ENCODE measurements at places on chromosomes 6 and 20.

DNA sequence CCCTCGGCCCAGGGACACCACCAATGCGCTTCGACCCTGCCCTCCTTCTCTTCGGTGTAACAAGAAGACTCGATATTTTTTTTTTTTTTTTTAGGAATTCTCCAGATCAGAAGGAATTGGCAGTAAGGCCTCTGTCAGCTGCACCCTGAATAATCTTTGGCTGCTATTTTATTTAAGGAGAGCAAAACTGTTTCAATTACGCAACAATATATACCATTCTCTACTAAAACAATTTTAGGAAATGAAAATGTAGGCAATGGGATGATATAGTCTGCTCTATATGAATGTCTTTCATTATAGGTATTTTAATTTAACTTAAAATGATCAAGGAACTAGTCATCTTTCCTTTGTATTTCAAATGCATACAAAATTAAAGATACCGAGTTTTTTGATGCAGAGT, 13.3 kb downstream of the ZCCHC3 start:
- DNase-seq = no peak

GRCh38 chr6:55668591-55668990, 89.6 kb upstream of the HMGCLL1 start:
- DNase-seq = no peak

GRCh38 chr6:101711518-101711917, 318.0 kb downstream of the GRIK2 start:
- DNase-seq = no peak

GRCh38 chr6:39930540-39930939, 3.7 kb downstream of the MOCS1 start:
- DNase-seq = no peak

- DNase-seq = peak; percentile 65
Measured at GRCh38 chr20:32574296-32575226, 10.6 kb downstream of the NOL4L start.

- DNase-seq = no peak
Measured at GRCh38 chr20:10520528-10520927, 85.4 kb downstream of the SLX4IP start.

DNA sequence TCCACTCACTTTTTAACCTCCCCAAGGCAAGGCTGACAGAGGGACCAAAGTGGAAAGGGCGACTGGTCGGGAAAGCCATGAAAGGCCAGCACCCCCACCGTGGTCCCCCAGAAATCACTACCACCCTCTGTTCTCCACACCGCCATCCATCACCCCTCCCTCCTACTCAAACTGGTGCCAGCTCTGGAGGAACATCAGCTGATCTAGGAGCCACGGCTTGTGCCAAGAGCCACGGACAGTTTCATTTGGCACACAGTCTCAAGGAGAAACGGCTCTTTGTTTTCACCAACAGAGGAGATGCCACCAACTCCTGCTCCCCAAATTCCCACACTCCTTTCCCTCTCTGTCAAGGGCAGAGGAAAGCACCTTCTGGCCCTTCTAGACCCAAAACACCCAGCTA, 26.0 kb downstream of the TBC1D7 start:
- no peak for DNase-seq

DNA sequence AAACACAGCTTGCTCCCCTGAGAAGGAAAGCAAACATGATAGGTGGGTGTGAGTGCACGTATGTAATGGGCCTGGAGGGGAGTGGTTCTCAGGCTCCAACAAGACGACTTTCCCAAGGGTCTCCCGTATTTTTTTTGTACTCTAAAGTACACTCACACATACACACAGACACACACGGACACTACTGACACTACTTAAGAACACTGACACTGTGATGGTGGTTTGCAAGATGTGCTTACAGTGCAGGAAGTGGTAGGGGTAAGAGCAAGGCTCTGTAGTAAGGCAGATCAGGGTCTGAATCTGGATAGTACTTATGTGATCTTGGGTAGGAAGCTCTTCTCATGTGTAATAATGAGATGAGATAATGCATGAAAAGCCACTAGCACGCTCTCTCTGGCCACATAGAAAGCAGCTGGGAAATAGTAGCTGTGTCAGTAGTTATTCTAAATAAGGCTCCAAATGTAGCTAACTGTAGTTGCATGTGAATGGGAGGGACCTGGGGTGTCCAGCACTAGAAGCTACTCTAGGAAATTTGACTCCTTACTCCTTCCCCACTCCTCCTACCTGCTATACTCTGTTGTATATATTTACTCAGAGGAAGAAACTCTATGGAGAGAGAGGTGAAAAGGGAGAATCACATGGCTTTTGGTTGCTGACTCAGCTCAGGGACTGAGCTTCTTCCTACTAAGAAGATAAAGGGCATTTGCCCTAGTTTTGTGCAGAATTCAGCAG, 8.4 kb upstream of the ZBTB24 start:
- DNase-seq = no peak

GRCh38 chr20:47489448-47489872, 12.2 kb upstream of the NCOA3 start:
- DNase-seq = no peak

- DNase-seq = no peak
Measured at GRCh38 chr20:57736738-57737347, 27.0 kb upstream of the PMEPA1 start.

DNA sequence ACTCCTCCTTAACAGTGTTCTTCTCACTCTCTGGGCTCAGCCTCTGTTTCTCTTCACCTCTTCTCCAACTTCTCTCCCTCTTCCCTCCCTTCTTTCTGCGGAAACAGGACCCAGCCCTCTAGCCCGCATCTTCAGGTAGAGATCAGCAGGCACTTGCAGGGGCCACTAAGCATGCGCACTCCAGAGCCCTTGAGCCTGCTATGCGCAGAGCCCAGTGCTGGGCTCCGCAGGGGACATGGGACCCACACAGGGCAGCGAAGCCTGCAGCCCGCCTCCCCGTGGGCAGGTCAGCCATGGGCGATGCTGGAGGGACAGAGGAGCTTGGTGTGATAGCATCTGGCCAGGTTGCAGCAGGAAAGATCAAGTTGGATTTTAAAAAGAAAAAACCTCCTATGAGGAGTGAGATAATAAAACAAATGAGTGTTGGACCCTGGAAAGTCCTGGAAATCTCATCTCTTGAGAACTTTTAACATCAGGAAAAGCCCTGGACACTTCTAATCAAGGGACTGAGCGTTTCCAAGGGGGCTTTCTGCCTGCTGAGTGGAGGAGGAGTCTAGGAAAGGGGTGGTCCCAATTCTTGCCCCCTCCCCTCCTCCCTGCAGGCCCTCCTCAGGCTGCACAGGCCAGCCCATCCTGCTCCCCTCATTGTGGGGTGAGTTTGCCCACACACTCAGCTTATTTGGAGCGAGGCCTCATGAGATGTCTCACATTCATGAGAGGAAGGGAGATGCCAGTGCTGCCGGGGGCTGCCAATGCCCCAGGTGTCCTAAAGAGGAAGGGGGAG, 71.9 kb downstream of the MDGA1 start:
- no peak for DNase-seq

GRCh38 chr6:137309078-137309762, 90.0 kb upstream of the IFNGR1 start:
- DNase-seq = peak; percentile 16

GRCh38 chr6:82602776-82603175, 239.2 kb downstream of the TPBG start:
- DNase-seq = no peak

DNA sequence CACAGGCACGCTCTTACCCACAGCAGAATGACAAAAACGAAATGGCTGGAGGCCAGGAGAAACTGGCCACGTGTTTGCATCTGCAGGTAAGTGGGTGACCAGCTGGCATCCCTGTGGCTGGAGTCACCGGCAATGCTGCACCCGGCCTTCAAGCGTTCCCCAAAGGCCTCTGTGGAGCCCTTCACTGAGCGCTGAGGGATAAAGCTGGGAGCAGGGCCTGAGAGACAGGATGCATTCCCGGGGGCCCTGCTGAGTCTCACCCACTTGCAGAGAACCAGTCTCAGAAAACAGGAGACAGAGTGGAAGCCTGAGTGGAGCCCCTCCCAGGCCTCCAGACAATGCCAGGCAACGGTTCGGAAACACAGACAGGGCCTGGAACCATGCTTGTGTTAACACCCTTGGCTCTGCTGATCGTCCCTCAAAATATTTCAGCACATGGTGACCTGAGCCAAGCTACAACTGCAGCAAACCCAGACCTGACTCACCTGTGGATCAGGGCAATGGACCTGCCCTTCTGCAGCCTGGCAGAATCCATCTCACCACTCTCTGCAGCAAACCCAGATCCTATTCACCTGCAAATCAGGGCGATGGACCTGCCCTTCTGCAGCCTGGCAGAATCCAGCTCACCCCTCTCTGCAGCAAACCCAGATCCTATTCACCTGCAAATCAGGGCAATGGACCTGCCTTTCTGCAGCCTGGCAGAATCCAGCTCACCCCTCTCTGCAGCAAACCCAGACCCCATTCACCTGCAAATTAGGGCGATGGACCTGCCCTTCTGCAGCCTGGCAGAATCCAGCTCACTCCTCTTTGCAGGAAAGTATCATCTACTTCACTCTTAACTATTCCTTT, 39.8 kb downstream of the TBXT start:
- DNase-seq = no peak

DNA sequence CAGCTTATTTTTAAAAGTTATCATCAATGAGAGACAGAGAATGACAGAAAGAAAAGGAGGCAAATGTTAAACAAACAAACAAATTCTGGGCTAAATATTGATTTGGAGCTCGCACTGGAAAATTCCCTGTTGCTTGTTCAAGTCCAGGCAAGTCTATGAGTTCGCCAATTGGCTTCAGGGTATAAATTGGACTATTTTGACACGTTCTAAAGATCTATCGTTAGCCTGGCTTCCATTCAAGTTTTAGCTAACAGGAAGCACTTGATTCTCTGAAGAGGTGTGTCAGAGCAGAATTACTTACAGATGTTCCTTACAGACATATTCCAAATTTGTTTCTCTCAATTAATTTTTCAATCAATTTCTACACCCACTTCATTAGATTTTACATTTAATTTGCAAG, 15.8 kb upstream of the RFPL4B start:
- no peak for DNase-seq

- DNase-seq = no peak
Measured at GRCh38 chr6:29483735-29484134, 4.0 kb downstream of the MAS1L start.

- DNase-seq = no peak
Measured at GRCh38 chr20:53592992-53593465, 610 bp downstream of the ZNF217 start.

DNA sequence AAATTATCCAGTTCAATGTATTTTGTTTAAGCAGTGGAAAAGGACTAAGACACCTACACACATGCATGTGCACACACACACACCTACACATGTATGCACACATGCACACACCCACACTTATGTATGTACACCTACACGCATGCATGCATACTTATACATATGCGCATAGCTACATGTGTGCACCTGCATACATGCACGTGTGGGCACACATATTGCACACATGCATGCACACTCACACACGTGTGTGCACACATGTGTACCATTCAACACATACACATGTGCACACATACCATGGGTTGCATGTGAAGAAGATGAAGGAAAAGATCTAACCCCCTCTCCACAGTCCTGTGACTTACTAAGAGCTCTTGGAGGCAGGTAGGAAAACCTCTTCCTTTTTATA, 122.0 kb upstream of the MAFB start:
- DNase-seq = no peak

DNA sequence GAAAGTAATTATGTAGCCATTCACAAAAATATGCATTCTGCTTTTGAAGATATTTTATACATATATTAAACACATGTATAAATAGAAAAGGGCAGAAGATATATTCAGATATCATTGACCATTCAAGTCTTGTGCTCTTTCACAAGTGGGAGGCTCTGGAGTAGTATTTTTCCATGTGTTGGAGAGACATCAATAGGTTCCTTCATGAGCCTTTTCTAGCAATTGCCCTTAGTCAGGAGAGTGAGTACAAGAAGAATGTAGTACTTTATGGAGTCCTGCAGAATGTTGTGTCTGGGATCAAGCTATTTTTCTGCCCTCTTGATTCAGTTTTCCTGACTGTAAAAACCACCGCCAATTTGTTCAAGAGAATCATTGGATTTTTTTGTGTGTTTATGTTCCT, 117.9 kb downstream of the LRRC1 start:
- no peak for DNase-seq

DNA sequence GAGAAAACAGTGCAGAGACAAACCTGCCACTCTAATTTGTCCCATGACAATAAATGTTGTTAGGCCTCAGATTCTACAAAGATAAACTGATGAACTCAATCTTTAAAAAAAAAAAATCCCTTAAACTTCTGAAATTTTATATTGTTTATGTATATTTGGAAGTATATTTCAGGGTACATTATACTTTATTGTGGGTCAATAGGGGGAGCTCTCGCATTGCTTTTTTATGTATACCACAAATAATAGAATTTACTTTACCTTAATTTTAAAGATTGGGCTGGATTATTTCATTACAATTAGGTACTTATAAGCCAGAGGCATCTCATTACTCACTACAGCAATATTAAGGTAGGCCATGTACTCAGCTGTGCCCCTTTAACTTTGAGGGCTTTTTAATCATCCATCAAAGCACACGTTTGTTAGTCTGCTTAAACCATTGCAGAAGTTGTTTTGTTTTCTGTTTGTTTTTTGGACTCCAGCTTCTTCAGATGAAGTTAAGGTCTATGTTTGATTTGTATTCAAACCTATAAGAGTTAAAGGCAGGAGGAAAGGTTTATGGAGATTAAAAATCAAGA, 56.3 kb upstream of the EYA4 start:
- no peak for DNase-seq

DNA sequence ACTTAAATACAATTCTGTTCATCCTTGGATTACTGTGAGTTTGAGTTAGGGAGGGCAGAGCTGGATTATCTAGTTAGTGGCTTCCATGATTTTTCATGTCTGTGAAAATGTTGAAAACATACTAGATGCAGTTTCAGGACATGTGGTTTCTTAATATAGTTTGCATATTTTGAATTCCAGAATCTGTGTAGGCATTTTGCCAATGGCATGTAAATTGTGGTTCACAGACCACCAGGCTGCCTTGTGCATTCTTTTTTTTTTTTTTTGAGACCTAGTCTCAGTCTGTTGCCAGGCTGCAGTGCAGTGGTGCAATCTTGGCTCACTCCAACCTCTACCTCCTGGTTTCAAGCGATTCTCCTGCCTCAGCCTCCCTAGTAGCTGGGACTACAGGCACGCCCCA, 42.8 kb downstream of the CDC5L start:
- no peak for DNase-seq

- DNase-seq = no peak
Measured at GRCh38 chr20:44309763-44310663, 989 bp downstream of the FITM2 start.

DNA sequence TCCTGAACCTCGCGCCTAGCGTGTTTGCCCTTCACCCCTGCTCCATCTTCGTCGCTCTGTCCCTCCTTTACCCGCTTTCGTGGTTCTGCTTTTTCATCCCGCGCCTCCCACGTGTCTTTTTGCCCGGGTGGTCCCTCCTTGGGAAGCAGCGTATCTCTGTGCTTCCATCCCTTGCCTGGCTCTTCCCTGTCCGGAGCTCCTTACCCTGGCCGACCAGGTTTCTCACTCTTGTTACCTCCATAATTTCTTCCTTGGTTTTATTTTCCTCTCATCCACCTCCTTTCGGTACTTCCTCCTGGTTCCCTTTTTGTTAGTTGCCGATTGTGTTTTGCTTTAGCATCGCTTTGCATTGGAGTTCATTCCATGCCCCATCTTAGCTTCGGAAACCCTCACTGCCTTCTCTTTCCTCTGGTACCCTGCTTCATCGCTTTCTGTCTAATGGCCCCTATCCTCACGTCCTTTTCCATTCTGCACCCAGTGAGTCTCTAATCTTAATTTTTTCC, 735 bp downstream of the FAM135A start:
- DNase-seq = peak; percentile 6

GRCh38 chr6:87791982-87792381, 89.9 kb upstream of the AKIRIN2 start:
- no peak for DNase-seq

All from bone marrow (tissue), 2 donors.